ENCODE measurements at places on chromosomes 16 and 17.

GRCh38 chr16:29714396-29714795 is 31.4 kb downstream of the C16orf54 start:
- DNase-seq: no peak

GRCh38 chr17:71689782-71690181 is 431.0 kb upstream of the SOX9 start:
- DNase-seq: no peak

GRCh38 chr17:77915594-77916021 is 42.9 kb upstream of the TNRC6C start:
- no peak for DNase-seq

DNA sequence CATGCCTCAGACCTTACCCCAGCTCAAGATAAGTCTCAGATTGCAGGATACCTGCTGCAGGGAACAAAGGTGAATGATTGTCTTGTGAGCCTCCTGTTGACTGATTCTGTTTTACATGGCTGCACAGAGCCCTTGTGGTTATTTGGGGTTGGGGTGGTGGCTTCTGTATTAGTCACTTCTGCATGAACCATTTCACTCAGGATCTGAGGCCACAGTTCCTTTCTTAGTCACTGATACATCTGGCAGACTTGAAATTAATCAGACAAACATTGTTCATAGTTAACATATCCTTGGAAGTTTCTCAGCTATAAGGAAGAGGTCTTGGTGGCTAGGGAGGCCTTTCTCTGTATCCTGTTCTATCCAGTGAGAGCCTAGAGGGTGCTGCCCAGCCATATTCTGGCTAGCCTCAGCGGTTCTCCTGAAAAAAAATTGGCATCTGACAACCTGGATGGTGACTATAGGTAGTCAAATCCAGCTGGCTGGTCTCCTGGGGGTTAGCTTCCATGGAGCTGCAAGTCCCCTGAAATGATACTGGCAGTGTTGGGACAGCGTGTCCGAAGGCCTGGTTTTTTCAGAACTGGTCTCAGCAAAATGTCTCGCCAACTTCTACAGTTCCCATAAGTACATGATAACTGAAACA is 8.4 kb upstream of the PLK1 start:
- no peak for DNase-seq

DNA sequence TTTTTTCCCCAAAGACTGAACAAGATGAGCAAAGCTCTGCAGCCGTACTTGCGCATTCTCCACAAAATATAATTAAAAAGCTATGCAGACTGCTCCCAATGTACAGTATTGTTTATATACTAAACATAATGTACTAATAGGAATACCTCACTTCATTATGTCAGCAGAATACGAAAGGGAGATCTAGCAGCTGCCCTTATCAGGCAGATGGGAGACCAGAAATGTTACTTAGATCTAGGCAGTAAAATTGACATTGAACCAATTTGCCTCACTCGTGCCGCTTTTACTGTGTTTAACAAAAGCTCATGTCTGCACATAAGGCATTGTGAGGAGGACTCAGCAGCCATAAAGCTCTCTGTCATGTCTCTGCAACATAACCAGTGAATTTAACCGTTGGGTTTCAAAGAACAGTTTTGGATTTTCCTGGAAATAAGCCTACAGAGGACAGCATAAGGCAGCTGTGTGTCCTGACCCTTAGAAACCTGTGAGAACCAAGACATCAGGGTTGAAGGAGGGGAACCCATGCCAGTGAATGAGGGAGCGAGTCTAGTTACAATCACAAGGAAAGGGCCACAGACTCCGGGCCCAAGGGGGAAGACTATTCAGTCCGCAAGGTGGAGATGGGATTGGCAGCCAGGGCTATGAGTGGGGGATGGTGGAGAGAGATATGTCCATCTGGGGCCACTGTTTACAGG is 71.4 kb downstream of the GNAO1 start:
- no peak for DNase-seq

DNA sequence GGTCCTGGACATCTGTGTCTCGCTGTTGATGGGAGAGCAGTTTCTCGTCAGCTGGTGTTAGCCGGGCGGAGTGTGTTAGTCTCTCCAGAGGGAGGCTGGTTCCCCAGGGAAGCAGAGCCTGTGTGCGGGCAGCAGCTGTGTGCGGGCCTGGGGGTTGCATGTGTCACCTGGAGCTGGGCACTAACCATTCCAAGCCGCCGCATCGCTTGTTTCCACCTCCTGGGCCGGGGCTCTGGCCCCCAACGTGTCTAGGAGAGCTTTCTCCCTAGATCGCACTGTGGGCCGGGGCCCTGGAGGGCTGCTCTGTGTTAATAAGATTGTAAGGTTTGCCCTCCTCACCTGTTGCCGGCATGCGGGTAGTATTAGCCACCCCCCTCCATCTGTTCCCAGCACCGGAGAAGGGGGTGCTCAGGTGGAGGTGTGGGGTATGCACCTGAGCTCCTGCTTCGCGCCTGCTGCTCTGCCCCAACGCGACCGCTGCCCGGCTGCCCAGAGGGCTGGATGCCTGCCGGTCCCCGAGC is 17.9 kb downstream of the GAA start:
- no peak for DNase-seq
